CMK (cell line): ENCODE measurements at places on chromosomes 2 and 18.

DNA sequence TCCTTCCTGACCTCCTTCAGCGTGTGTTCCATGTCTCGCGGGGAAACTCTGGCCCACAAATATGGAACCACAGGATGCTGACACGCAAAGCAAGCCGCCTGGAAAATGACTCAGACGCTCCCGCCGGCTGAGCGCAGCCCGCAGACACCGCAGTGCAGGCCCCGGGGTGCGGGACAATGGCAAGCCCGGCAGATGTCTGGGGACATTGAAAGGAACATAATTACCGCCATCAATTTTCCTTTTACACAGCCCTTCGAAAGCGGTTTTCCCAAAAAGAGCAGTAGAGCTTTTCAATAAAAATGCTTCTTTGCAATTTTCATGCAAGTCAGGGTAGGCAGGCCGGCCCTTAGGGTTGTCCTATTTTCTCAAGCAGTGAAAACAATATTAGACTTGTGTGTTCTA is 159.2 kb upstream of the SH3BP4 start:
- DNase-seq: no peak

DNA sequence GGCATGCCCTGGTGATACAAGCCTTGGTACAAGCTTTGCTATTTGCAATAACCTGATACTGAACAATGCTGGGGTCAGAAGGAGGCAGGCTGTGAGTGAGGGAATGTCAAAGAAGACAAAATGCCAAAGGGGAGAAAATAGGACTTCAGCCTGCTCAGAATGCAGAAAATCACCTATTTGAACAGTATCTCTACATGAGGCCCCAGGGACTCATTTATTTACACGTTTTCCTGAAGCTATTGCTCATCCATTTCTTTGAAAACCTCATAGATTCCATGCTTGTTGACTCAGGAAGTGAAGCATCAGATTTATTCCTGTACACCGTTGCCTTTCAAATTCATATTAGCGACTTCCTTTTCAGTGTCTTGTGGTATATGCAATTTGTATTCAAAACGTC is 69.4 kb upstream of the CBLN2 start:
- no peak for DNase-seq

DNA sequence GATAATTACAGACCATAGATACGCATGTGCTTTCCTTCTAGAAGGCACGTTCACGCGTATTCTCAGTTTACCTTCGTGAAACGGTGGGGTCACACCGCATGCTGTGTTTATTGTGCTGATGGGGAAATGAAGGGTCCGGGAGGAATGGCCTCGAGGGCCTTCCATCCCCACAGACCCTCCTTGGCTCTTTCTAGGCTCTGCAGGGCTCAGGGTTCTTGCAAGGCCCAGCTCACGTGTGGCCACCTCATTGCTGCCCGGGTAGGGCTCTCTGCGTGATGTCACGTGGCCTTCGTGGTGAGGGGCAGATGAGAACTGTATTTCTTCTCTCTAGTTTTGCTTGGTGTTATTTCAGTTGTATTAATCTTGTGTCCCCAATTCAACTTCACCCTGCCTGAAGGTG is 133.5 kb upstream of the ALKAL2 start:
- DNase-seq: no peak

DNA sequence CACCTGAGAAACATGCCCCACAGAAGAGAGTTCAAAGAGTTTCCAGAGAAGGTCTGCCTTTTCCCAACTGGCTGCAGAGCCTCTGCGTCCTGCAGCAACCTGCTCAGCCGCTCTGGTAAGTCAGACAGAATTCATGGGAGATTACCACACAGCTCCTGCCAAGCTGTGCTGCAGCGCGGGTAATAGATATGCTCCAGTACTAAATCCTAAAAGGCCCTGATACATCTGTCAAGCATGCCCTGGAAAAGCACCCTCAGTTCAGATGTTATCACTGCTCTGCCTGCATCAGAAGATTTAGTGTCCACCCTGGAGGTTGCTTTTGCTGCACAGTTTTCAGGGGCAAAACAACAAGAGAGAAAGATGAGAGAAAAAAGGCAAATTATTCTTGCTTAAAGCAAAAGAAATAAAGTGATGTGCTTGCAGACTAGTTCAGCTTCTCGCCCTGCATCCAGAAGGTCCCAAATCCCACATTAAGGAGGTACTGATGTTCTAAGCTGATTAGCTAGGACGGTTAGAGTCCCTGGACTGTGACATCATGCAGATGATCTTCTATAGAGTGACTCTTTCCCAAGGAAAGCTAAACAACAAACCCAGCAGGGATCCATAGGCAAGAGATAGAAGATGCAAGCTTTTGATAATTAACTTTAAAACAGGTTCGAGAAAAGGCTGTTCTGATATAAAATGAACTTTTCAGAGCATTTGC is 488.6 kb downstream of the BCL11A start:
- no peak for DNase-seq

GRCh38 chr2:133415210-133415876 is 152.9 kb downstream of the NCKAP5 start:
- DNase-seq: no peak

GRCh38 chr2:120174963-120175581 is 48.1 kb downstream of the TMEM185B start:
- DNase-seq: peak; percentile 5
